ENCODE measurements at places on chromosomes 11 and 22. TPM values are rescaled to one million over a fixed set of nuclear protein-coding genes. Genes with fewer than 3 reads are reported as not detected.

- no peak overlapping the region for H3K4me3 ChIP-seq
- no peaks in the 10 kb centered on the region for H3K27me3 ChIP-seq
- peaks cover 3% of the 10 kb centered on the region for H3K4me1 ChIP-seq
- no peaks in the 10 kb centered on the region for H3K36me3 ChIP-seq
Observed at GRCh38 chr11:27909386-27909785, 198.6 kb downstream of the KIF18A start.

GRCh38 chr11:64501500-64502427 lies 89.3 kb upstream of the SLC22A12 start:
- H3K27me3 ChIP-seq, result no peaks in the 10 kb centered on the region
- no peak for DNase-seq
- H3K27ac ChIP-seq, result no peak overlapping the region

GRCh38 chr11:12531681-12532080 lies 142.5 kb upstream of the TEAD1 start:
- H3K36me3 ChIP-seq, result no peaks in the 10 kb centered on the region
- H3K27ac ChIP-seq, result no peak overlapping the region
- no peak overlapping the region for H3K4me3 ChIP-seq
- DNase-seq, result no peak
- H3K27me3 ChIP-seq, result no peaks in the 10 kb centered on the region

Gene KCNA4
- total RNA-seq, result not detected

Gene CNIH2
- total RNA-seq, result 1.2 TPM

All from GM12878 (cell line).